ENCODE measurements at places on chromosomes 16 and 17.
A peak's percentile ranks its signal among the peaks of the same experiment; 100 is the strongest.

DNA sequence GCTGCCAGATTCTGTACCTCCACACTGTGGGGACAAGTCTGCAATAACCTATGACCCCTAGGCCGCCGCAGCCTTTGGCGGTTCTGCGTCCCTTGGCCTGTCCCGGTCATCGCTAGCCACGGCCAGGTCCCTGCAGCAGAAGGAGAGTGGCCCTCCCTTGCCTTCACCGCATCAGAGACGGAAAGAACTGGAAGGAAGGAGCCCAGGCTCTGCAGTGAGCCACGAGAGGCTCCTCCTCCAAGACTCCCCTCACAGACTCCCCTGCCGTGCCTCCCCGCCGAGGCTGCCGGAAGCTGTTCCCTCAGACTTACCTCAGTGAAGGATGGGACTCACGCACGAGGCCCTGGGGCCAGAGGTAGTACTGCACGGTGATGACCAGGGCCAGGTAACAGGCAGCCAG is 11.0 kb downstream of the SLC38A8 start:
- no peak for DNase-seq

- DNase-seq: no peak
Observed at GRCh38 chr17:17621254-17621653, 29.7 kb upstream of the PEMT start.

DNA sequence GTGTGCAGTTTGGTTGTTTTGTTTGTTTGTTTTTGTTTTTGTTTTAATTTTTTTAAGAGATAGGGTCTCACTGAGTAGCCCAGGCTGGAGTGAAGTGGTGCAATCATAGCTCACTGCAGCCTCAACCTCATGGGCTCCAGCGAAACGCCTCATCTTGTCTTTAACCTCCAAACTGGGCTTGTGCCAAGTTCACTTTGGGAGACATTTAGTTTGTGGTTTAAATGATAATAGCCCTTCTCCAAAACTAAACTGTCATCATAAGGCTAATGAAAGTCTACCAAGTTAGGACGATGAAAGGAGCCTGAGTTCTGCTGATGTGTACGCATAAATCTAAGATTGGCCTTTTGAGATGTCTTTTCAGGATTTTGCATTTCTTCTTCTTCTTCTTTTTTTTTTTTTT is 6.5 kb upstream of the CARD14 start:
- DNase-seq: no peak

DNA sequence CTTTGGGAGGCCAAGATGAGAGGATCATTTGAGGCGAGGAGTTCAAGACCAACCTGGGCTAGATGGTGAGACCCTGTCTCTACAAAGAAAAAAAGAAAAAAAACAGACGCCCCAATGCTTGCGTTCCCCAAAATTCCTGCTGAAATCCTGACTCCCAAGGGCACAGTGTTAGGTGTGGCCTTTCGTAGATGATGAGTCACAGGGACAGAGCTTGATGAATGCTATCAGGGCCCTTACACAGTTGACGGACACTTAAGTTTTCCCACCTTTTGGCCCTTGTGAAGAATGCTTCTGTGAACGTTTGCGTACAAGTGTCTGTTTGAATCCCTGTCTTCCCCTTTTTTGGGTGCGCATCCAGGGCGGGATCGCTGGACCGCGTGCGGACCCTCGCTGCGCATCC is 16.5 kb upstream of the ZNF750 start:
- no peak for DNase-seq

GRCh38 chr17:44409309-44410028 is 20.0 kb upstream of the ITGA2B start:
- DNase-seq: no peak

- DNase-seq: peak; percentile 47
Observed at GRCh38 chr17:21119247-21119918, 7.4 kb upstream of the DHRS7B start.

DNA sequence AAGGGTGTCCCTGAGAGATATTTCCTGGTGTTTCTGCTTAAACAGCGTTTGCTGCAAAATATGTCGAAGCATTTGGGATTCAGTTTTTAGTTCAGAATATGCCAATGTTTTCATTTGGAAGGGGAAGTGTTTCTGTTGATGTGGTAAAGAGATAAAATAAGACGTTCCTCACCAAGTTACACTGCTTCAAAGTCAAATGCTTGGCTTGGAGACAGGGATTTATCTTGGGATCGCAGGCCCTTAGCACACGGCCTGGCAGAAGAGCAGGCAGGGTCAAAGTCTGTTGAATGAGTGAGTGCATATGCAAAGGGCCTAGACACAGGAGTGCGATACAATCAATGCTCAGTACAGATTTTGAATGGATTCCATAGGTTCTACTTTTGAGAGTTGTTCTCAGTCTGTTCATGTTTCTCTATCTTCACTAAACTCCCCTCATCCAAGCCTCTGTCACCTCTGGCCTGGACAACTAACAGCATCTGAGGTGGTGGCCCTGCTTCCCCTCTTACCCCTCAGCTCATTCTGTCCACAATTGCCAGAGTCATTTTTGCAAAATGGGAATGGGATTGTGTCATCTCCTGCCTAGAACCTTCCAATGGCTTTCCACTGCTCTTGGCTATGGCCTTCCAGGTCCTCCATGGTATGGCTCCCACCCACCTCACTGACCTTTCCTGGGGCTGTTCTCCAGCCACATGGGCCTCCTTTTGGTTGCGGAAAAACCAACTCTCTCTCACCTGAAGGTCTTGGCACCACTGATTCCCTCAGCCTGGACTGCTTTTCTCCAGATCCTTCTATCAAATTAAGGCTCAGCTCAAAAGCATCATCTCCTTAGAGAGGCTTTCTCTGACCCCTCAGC is 3.2 kb downstream of the DEXI start:
- no peak for DNase-seq

- DNase-seq: no peak
Observed at GRCh38 chr17:81306491-81306890, 11.4 kb upstream of the SLC38A10 start.

- DNase-seq: peak; percentile 100
Observed at GRCh38 chr17:80454557-80455335, 21.7 kb downstream of the NPTX1 start.

- DNase-seq: no peak
Observed at GRCh38 chr16:24114876-24115275, 141.3 kb upstream of the CACNG3 start.

DNA sequence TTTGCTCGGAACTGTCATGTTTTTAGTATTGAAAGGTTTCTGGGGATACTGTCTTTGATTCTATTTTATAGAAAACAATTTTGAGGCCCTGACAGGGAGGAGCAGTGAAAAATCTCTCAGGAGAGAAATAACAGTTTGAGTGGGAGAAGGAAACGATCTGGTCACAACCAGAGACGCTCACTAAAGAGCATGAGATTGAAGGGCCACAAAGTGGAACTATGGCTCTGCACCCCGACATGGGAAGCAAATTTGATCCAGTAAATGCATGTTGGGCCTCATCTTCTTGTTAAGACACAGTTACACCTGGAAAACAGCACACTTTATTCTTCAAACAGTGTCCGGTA is 492 bp downstream of the ERAL1 start:
- no peak for DNase-seq

DNA sequence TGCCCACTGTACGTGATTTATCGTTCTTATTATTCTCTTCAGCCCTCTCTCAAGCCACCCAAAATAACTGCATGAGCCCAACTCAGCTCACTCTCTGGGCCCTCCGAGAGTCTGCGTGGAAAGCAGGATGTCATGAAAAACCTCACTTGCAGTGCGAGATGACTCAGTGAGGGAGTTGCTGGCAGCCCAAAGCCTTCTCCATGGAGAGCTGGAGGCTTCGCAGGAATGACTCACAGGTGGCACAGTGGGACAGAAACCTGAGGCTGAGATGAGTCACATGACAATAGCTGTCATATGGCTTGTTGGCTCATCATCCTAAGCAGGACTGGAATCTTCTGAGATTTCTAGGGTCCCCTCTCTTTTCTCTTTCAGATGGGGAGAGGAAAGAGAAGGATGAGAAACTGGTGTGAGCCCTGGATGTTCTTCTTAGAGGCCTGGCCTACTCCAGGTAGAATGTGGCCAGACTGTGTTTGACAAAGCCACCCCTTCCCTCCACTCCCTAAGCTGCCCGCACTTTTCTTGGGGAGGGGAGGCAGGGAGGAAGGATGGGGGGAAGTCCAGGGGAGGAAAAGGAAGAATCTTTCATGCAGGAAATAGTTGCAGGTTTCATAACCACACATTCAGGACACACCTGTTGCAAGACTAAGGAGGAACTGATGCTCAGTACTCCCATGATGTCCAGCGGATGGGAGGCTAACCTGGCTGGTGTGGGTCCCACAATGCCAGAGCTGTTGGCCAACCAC is 160.6 kb upstream of the RPL38 start:
- no peak for DNase-seq

DNA sequence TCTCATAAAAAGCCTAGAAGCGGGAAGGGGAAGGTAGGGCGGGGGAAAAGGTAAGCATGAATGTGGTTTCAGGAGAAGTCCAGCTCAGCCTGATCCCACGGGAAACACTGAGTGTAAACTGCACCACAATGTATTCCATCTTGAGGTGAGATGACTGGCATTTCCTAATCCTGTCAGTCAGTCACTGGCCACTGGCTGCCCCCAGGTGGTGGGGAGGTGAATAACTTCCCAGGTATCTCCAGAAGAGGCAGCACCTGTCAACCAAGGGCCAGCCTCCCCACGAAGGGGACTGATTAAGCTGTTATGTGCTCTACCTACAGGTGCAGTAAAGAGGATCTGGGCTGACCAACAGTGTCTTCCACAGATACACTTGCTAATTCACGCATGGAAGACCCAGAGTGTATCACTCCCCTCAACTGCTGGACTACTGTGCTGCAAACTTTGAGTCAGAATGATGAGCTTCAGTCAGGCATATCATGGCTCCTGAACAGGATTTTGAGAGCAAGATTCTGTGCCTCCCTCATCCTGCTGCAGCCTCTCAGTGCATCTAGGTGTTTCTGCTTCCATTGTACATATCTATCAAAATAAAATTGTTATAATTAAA is 108.5 kb upstream of the CCL2 start:
- DNase-seq: peak; percentile 27

DNA sequence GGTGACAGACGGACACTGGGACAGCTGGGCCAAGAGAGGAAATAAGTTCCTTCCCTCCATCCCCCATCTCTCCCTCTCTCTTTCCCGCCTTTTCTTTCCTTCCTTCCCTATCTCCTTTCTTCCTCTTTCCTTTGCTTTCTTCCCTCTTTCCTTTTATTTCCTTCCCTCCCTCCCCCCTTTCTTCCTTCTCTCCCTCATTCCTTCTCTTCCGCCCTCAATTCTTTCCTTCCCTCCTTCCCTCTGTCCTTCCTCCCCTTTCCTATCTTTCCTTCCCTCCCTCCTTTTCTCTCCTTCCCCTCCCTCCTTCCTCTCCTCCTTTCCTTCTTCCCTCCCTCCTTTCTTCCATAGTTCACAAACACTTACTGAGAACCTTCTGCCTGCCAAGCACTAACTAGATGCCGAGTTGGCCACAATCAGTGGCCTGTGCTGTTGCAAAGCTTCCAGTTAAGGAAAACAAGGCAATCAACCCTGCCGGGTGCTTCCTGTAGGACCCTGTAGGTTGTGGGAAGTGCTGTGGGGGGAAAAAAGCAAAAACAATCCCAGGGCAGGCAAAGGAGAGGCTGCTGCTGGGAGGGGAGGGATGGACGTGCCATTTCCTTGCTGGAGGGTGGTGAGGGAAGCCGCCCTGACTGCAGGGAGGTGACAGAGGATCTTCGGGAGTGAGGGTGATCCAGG is 31.7 kb downstream of the ABCC6 start:
- no peak for DNase-seq

GRCh38 chr16:47886631-47887415 is 269.0 kb downstream of the ABCC12 start:
- no peak for DNase-seq

DNA sequence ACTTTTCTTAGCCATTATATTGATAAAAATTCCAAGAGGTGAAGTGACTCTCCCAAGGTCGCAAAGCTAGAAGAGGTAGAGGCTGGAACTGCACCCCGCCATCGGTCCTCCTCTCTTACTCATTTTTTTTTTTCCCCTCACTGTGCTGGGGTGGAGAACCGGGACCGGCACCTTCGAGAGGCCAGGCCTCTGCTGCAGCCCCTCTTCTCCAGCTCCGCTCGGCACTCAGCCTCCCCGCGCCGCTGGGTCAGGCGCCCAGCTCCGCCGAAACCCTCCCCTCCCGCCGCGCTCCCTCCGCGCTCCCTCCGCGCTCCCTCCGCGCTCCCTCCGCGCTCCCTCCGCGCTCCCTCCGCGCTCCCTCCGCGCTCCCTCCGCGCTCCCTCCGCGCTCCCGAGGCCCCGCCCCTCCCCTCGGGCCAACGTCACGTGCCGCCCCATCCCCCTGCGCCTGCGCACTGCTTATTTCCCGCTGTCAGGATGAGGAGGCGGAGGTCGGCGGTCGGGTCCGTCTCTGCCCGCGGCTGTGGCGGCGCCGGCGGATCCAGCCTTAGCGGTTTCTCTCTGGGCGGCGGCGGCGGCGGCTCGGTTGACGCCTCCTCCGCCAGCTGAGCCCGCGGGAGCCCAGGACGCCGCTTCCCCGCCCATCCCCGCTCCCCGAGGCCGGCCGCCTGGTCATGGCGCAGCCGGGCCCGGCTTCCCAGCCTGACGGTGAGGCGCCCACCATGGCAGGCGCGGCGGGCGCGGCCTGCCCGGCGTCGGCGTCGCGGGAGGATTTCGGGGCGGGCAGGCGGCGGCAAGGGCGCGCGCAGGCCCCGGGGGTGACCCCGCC is at the start of gene RABEP1:
Gene RABEP1 (plus strand): TSS at position 471 of the 828 bp plus-strand sequence. CDS start 203 bp downstream, at position 674.
- peak; percentile 85 for DNase-seq

DNA sequence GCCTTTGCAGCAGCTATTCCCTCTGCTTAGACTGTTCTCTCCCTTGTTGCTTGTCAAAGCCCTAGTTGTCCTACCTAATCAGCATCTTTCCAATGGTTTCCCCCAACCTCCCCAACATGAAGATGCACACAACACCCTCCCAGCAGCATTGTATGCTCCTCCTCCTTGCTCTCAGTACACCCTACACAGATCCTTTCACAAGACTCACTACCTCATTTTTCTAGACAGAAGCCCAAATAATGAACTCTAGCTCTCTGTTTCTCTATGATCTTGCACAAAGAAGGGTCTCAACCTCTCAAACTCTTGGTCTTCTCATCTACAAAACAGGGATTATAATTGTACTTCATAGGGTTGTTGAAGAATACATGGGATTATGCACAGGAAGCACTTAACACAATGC is 19.4 kb downstream of the PSME3IP1 start:
- DNase-seq: no peak

- no peak for DNase-seq
Observed at GRCh38 chr17:40697297-40697696, 6.3 kb downstream of the KRT24 start.

DNA sequence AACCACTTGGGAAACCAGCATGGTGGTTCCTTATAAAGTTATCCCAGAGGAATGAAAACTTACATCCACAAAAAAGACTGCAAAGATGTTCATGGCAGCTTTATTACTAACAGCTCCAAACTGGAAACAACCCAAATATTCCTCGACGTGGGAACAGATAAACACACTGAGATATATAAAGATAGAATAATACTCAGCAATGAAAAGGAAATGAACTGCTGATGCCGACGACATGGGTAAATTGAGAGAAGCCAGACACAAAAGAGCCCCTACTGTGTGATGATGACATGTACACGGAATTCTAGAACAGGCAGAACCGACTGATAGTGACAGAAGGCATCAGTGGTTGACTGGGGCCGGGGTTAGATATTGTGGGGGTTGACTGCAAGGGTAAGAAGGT is 9.7 kb downstream of the PRCD start:
- DNase-seq: no peak
